Gastrocnemius medialis (tissue), 4 donors: ENCODE measurements at places on chromosomes 6 and 20.

DNA sequence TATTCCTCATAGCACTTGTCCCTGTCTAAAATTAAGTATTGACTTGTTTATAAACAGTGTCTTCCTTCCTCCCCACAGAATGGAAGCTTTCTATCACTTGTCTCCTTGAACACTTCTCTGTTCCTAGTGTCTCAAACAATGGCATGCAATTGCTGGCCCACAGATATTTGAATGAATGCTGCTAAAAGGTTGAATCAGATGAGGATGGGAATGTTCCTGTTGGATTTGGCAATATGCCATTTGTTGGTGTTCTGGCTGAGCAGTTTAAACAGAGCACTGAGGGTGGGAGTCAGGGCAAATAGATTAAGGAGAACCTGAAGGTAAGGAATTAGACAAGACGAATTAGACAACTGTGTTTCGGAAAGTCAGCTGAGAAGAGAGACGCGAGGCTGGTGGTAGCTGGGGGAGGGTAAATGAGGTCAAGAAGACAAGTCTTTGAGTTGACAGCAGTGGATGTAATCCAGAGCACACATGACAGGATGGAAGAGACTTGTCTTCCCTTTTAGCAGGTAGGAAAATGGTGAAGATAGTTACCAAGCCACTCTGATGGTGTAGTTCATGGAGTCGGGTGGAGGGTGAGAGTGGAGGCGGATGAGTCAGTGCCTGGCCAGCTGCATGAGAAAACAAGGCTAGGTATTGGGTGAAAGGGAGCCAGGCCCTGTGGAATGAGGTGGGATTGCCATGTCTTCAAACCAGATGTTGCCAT lies 58.3 kb upstream of the GNRH2 start:
- no peak for DNase-seq

- DNase-seq: no peak
These were observed 23.4 kb downstream of the CAP2 start for GRCh38 chr6:17416806-17417205.

DNA sequence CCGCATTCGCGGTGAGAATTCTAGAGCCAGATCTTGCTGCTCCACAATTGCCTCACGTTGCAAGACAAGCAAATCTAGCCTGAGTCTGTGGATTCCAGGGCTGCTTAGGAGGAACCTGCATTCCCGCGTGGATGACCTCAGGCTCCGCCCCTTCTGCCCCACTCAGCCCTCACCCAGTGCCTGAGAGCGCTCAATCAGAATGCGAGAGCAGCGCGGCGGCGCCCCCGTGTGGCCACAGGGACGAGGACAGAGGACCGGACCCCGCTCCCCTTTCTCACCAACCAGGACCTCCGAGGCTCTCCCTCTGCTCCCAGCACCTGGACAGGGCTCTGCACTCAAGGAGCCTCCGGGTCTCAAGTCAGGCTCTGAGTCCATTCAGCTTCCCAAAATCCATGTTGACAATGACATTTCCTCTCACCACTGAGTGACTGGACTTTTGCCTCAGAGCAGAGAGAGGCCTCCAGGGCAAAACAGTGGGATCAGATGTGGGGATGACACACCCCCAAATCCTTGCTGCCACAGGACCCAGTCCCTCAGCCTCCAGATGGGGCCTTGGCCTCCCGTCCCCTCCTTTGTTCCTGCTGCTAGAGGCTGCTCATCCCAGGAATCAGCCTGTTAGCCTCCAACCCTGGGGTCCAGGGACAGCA lies 52.0 kb downstream of the RPP21 start:
- peak; percentile 48 for DNase-seq

DNA sequence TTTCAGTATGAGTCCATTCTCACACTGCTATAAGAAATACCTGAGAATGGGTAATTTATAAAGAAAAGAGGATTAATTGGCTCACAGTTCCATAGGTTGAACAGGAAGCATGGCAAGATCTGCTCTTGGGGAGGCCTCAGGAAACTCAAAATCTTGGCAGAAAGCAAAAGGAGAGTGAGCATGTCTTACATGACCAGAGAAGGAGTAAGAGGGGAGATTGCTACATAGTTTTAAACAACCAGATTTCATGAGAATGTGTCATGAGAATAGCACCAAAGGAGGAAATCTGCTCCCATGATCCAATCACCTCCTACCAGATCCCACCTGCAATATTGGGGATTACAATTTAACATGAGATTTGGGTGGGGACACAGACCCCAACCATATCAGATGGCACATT lies 672.4 kb downstream of the HTR1B start:
- DNase-seq: no peak

DNA sequence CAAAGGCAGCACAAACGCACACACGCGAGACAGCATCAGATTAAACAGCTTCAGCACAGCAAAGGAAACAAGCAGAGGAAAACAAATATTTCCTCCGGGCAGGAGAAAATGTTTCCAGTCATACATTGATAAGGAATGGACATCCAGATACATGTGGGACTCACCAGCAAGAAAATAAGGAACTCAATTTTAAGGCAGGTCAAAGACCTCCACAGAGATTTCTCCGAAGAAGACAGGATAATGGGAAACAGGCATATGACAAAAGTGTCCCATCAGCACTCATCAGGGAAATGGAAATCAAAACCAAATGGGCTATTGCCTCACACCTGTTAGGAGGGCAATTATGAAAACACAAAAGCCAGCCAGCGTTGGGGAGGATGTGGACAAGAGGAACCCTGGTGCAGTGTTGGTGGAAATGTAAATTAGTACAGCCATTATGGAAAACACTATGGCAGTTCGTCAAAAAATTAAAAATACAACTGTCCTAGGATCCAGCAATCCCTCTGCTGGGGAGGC lies 9.7 kb upstream of the SLCO4A1 start:
- no peak for DNase-seq

GRCh38 chr20:14838663-14839628 lies 501.5 kb upstream of the FLRT3 start:
- DNase-seq: no peak

DNA sequence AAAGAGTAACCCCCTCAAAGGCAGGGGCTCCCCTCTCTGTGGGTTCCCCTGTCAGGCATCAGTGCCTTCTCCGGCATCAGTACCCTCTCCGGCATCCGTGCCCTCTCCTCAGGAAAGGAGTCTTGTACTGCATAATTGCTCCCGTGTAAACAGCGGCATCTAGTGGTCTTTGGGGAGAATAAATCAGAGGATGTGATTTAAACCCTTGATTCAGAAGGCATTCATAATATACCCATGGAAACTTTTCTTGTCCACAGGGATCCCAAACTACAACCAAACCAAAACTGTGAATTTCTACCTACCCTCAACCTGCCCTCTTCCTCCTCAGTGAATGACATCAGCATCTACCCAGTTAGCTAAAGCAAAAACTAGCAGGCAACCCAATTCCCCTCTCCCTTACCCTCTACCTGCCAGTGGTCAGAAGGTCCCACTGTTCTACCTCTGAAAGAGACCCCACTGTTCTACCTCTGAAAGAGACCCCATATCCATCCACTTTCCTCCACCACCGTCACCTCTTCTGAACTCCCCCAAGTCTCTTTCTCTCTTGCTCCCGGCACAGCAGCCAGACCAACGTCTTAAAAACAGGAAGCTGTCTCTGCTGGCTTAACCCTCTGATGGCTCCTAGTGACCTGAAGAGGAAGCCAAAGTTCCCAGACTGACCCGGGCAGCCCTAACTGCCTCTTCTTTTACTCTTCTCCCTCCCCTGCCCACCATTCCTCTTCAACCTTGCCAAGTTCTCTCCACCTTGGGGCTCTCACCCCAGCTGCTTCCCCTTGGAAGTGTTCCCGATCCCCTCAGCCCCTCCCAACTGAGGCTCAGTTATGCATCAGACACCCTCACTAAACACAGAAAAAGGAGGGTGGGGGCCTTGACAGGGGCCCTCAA lies 27.2 kb downstream of the UBE2V1 start:
- no peak for DNase-seq

DNA sequence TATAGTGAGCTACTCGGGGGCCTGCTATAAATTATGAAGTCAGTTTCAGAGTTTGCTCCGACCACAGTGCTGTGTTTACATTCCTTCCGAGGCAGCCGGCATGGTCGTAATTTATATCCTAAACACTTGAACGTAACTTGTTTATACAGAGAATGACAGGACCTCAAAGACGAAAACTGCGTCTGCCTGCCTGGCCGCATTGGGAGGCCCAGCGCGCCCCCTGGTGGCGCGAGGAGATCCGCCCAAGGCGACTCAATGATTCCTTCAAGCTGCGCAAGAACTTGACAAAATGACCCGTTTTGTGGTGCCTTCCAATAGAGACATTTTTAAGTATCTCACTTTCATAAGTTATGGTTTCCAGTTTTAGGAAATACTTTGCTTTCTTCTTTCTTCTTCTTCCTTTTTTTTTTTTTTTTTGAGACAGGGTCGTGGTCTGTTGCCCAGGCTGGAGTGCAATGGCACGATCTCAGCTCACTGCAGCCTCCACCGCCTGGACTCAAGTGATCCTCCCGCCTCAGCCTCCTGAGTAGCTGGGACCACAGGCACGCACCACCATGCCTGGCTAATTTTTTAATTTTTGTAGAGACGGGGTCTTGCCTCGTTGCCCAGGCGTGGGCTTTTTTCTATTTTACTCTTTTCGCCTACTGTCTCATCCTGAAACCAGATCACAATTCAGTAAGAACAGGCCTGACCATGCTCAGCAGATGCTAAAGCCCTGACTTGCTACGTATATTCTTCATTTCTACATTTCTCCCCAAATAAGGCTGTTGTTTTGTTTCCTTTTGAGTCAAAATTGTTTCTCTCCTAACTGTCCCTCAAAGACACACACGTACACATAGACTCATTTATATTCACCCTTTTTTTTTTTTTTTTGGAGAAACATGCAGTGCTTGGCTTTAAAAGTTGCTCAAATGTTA lies 7.8 kb downstream of the FOXF2 start:
- DNase-seq: no peak

GRCh38 chr20:34570859-34571306 lies 12.4 kb downstream of the MAP1LC3A start:
- no peak for DNase-seq
